Activated T-cell treated with anti-CD3 and anti-CD28 coated beads, Interleukin-2, amount 50 U/mL, for 48 hours (primary cell): ENCODE measurements at places on chromosomes 2 and 18.

DNA sequence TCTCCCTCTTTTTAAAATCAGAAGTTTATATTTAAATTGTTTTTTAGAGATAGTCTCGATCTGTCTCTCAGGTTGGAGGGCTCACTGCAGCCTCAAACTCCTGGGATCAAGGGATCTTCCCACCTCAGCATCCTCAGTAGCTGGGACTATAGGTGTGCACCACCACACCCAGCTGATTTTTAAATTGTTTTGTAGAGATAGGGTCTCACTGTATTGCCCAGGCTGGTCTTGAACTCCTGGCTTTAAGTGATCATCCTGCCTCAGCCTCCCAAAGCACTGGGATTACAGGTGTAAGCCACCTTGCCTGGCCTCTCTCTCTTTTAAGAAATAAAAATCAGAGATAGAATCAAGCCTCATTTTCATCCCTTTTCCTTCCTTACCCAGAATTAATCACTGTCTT, 22.1 kb downstream of the FAM171B start:
- DNase-seq, result no peak

GRCh38 chr2:201348758-201349157, 8.4 kb downstream of the FLACC1 start:
- no peak for DNase-seq

- DNase-seq, result no peak
Measured at GRCh38 chr2:37427241-37427640, 82.8 kb downstream of the QPCT start.

DNA sequence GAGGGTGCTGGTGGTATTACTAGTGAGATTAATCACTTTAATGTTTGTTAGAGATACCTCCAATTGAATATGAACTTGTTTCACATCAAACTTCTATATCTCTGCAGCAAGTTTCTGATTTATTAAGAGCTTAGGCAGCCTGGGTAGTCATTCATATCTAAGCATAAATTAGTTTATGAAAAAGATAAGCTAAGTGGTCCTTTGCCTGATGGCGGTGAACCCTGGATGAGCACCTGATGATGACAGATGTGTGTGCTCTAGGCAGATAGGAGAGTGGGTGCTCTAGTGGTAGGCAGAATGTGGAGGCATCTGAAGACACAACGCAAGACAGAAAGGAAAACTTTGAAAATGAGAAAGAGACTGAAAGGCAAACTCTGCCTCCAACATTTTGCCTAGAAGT, 5.0 kb downstream of the FKBP7 start:
- DNase-seq, result no peak

DNA sequence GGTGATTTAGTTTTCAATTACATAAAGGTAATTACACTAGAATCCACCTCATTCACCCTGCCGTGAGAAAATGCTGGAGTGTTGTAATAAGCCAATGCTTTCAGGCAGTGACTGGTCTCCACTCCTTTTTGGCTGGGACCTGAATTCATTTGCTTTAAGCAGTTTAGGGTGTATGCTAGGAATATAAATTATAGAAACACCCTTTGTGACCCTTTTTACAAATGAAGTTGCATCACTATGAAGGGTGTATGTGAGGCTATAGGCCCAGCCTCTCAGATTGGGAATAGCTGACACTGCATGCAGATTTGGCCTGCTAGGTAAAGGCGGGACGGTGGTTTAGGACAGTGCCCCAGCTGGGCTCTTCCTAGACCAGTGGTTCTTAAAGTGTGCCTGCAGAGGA, 50.8 kb upstream of the NFE2L2 start:
- no peak for DNase-seq

DNA sequence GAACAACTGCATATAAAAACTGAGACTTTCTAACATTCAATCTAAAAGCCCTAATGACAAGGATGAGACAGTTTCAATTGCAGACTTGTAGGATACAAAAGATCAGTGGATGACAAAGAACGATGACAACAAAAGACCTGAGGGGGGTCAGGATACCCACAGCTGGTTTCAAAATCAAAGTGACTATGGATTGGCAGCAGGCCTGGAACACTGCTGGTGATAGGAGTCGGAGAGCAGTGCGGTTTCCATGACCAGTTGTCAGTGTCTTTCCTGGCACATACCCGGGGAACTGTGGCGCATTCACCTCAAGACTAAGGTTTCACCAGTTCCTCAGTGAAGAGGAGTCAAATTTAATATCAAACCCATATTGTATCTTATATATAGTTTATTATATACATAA, 42.0 kb downstream of the EHD3 start:
- no peak for DNase-seq

- DNase-seq, result no peak
Measured at GRCh38 chr2:112751451-112752197, 12.8 kb downstream of the CKAP2L start.

GRCh38 chr2:233060501-233060979, 398 bp downstream of the INPP5D start:
- no peak for DNase-seq

DNA sequence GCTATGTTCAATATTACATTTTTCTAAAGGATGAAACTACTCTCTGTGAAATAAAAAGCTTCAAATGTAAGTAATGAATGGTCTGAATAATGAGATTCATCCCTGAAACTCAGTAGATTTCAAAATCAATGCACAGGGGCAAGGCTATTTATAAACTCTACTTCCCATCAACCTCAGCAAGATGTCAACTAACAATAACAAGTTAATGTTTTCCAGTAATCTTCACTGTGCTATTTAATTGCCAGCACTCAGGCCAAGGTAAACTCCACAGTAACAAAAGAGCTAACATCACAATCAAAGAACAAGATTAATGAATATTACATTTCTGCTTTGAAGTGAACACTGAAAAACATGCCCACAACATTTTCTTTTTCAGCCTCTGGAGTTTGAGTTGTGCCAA, 144.3 kb upstream of the ZFP36L2 start:
- no peak for DNase-seq
